ENCODE measurements at places on chromosomes 6 and 20. TPM values are rescaled to one million over a fixed set of nuclear protein-coding genes. Genes with fewer than 3 reads are reported as not detected.

Gene THBS2
- total RNA-seq: 5.8 TPM

Gene STMND1
- total RNA-seq: 0.36 TPM

Gene COL9A3
- total RNA-seq: 3.8 TPM

Gene COMMD7
- 18.4 TPM for total RNA-seq

Gene SLC22A16
- total RNA-seq: 0.91 TPM

Gene AAR2
- total RNA-seq: 17.0 TPM

Gene LAMP5
- total RNA-seq: 4.4 TPM

Gene KCNK5
- 0.27 TPM for total RNA-seq

Gene FAM162B
- total RNA-seq: 1.4 TPM
